ENCODE measurements at places on chromosomes 3 and 15.

DNA sequence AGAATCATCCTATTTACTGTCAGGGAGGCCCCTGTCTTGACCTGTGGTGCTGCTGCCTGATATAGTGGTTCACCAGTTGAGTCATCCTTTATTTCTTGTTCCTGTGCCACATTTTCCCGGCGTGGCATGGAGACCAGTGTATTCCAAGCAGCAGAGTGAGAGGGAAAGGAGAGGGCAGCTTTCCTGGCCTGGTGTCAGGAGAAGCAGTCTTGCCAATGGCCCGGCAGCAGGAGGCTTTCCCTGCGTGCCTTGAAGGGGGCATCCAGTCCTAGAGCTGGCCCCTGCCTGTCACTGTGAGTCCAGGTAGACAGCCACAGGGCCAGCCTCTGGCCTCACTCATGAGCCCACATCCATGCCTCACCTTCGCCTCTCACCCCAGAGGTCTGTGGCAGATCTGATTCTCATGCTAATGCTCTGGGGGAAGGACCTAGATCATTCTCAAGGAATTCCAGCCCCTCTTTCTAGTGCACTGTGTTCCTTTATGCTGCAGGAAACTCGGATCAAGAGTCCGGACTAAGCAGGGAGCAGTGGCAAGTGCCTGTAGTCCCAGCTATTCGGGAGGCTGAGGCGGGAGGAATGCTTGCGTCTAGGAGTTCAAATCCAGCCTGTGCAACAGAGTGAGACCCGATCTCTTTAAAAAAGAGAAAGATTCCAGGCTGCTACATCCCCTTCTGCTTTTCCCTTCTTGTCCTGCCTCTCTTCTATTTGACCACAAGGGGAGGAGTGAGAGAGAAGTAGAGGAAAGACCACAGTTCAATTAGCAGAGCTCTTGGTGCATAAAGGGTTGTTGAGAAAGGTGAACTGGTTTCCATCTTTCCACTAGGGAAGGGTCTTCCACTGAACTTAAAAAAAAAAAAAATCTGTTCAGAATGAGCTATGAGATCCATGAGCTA is 66.8 kb upstream of the HACD2 start:
- DNase-seq: no peak

GRCh38 chr3:49568965-49569364 is 14.7 kb downstream of the BSN start:
- DNase-seq: no peak

- no peak for DNase-seq
Measured at GRCh38 chr3:59381282-59381681, 331.5 kb upstream of the CFAP20DC start.

GRCh38 chr3:195123281-195123691 is 147.7 kb downstream of the XXYLT1 start:
- no peak for DNase-seq

DNA sequence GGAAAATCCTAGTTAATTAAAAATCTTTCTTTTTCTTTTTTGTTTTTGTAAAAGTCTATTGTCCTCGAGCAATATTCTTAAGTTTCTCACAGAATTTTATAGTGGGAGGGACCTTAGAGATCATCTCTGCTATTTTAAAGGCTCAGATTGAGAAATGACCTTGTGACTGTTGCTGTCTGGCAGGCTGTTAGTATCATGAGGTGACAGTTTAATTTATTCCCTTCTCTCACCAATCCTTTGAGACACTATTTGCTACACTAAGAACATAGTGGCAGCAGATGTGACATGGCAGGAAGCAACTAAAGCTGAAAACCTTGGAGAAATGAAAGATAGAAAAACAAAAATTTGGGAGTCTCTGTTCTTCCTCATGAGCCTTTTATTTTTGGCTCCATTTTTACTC is 24.9 kb downstream of the APPL1 start:
- DNase-seq: no peak

- DNase-seq: no peak
Measured at GRCh38 chr15:51335538-51336410, 2.6 kb downstream of the CYP19A1 start.

DNA sequence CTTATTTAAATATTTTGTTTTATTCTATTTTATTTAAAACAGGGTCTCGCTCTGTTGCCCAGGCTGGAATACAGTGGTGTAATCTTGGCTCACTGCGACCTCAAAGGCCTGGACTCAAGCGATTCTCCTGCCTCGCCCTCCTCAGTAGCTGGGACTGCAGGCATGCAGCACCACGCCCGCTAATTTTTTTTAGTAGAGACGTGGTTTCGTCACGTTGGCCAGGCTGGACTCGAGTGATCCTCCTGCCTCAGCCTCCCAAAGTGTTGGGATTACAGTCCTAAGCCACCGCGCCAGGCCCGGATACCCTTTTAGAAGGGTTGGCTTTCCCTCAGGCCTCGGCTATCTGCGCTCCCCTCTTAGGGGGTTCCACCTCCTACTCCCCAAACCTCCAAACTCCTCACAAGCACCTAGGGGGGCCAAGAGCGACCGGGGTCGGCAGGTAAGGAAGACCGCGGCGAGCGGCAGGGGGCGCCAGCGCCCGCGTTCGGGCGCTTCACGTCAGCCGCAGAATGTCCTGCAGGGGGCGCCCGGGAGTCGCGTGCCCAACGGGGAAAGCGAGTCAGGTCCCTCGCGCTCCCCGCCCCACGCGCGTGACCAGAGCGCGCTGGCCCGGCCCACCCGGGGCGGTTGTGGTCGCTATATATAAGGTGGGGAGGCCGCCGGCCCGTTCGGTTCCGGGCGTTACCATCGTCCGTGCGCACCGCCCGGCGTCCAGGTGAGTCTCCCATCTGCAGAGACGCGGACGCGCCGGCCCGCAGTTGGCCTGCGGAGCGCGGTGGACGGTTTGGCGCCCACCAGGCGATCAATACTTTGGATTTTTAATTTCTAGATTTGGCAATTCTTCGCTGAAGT is 51.8 kb upstream of the GATM start:
- peak; percentile 61 for DNase-seq

DNA sequence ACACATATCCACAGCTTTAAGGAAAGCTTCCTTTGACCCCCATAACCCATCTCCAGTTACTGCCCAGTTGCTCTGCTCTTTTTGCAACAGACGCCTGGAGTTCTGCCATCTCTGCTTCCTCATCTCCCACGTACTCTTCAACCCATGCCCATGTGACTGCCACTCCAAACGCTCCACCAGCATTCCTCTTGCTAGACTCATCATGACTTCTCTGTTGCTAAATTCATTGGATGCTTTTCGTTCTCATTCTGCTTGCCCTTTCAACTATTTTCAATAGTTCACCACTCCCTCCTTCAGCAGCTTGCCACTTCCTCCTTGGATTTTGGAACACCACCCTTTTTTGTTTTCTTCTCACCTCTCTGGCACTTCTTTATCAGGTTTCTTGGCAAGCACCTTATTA is 2.7 kb upstream of the KNSTRN start:
- DNase-seq: no peak

GRCh38 chr3:2141482-2141881 is 42.8 kb downstream of the CNTN4 start:
- DNase-seq: no peak

Data from T-helper 22 cell (primary cell).